ENCODE measurements at places on chromosomes 7 and 10.

DNA sequence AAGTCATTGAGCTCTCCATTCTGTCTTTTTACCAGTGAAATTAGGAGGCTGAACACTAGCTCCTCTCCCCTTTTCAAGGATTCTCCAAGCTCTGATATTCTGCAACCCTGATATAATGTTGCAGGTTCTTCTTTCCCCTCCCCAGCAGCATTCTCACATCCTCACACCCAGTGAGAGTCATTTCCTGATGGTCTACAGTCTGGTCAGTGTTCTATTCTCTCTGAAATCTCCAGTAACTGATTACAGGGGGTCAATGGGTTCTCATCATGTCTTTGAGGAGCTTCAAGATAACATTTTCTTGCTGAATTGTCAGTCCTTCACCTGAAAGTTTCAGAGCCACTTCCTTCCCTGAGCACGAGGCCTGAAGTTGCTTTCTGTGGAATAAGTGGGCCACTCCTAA lies 299.4 kb downstream of the PTEN start:
- DNase-seq, result no peak

- DNase-seq, result no peak
Measured at GRCh38 chr7:111845853-111846252, 283.6 kb upstream of the IMMP2L start.

DNA sequence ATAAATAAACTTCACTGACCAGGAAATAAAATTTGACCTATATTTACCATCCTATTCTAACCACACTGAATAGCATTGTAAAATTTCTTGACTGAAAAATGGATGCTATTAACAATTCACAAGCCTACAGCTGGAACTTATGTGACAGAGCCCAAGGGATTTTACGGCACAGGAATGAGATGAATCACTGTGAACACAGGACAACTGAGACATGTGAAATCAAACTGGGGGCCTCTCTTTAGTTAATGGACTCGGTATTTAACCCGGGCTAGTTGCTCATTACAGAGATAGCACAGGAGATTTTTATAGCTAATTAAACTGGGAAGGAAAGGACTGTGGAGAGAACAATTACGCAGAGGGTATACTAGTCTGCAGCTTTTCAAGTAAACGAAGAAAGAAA lies 100.6 kb downstream of the MICU1 start:
- no peak for DNase-seq

DNA sequence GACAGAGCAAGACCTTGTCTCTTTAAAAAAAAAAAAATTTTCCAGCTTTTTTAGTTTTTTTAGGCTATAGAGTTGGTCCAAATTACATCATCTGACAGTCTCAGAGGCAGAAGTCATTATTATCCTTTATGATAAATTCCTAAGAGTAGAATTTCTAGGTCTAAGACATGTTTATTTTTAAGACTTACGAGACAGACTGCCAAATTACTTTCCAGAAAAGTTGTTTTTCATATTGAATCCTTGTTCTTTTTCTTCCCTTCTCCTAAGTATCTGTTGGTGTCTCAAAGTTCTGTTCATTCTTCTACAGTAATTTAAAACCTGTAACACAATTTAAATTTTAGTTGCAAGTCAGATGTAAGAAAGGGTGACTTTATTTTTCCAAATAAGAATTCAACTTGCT lies 421.4 kb downstream of the GALNT17 start:
- DNase-seq, result no peak

DNA sequence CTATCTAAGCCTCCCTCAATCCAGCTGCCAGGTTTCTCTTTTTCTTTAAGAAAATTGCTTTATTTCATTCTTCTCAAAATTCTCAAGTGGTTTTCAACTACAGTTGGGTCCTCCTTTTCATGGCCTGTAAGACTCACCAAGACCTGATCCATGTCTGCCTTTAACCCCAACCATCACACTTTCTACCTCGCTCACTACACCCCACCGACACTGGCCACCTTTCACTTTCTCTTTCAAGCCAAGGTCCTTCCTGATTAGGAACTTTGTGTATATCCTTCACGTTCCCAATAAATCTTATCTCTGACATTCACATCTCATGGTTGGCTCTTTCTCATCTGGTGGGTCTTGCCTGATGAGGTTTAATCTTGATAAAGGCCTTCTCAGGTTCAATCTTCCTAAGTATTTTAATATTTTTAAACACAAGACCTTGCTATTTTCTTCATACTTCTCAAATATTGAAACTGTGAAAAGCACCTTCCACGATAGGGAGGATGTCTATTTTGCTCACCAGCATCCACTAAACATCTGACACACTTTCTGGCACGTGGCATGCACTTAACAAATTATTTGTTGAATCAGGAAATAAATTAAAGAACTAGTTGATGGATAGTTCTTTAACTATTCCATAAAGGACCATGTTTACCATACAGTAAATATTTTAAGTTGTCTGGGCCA lies 624.8 kb downstream of the GRID1 start:
- DNase-seq, result no peak

- DNase-seq, result no peak
Measured at GRCh38 chr7:1059200-1060091, 15.1 kb downstream of the GPR146 start.

DNA sequence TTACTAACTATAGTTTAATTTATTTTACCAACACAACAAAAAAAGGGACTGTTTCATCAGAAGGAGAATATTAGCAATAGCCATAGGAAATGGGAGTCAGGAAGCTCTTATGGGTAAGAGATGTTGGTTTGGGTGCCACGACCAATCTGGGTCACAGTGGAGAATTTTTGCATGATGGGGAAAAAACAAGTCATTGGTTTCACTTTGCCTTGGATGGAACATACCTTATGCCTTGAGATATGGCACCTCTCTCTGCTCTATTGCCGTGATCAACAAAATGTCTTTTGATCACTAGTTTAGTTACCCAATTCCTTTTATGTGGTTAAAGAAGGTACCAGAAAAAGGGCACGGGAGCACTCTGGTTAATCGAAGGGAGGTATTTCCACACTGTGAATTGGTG lies 48.2 kb downstream of the PNLIPRP3 start:
- DNase-seq, result no peak

DNA sequence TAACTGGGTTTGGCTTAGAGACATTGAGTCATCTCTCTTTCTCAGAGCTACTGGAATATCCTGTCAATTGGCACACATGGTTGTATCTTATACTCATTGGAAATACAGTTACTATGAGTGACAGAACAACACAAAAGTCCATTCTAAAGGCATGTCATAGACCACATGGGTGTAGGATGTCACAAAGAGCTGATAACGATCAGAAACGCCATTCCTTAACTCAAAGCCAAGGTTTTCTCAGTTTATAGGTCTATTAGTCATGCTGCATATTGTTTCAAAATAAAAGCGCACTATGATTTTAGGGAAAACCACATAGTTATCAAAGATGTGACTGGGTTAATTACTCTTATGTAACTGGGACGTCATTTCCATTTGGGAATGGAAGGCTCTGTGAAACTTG lies 147.2 kb upstream of the FAM171A1 start:
- DNase-seq, result no peak

DNA sequence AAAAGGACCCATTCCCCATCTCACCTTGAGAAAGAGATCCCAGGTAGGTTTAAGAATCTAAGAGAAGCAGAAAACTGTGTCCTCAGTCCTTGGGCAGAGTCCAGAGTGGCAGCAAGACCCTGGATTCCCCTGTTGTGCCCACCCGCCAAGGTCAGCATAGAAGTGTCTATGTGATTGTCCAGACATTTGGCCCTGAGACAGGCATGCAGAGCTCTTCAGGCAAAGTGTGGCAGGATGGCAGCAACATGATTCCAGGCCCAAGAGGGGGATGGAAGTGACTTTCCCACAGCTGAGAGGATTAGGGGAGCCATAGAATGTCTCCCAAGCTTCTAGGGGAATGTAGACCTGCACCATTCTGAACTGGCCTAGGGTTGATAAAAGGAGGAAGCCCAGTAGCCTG lies 39.1 kb upstream of the OPALIN start:
- no peak for DNase-seq

GRCh38 chr7:32335107-32335506 lies 155.1 kb downstream of the LSM5 start:
- no peak for DNase-seq

GRCh38 chr10:123494301-123494808 lies 171.8 kb upstream of the GPR26 start:
- DNase-seq, result no peak

GRCh38 chr10:7230951-7231350 lies 179.9 kb downstream of the SFMBT2 start:
- no peak for DNase-seq

- no peak for DNase-seq
Measured at GRCh38 chr10:122140941-122141623, 130.0 kb upstream of the BTBD16 start.

- DNase-seq, result no peak
Measured at GRCh38 chr7:99122762-99123161, 21.1 kb downstream of the SMURF1 start.

DNA sequence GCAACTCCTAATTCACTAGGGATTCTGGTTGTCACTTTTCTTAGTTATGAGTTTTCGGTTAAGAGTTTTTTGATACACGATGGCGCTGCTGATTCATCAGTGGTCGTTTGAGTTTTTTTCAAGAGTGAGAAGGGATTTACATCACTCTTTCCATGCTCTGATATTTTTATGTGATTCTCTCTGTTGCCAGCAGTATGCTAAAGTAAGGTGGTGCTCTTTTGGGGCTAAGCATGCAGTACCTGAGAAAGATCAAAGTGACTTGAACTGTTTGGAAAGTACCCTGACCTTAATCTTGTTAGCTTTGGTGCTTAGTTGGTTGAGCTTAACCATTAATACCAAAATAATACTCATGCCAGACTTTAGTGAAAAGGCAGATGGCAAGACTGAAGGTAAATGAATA lies 28.1 kb downstream of the STAMBPL1 start:
- no peak for DNase-seq

GRCh38 chr7:26437003-26437532 lies 145.4 kb downstream of the SNX10 start:
- no peak for DNase-seq

DNA sequence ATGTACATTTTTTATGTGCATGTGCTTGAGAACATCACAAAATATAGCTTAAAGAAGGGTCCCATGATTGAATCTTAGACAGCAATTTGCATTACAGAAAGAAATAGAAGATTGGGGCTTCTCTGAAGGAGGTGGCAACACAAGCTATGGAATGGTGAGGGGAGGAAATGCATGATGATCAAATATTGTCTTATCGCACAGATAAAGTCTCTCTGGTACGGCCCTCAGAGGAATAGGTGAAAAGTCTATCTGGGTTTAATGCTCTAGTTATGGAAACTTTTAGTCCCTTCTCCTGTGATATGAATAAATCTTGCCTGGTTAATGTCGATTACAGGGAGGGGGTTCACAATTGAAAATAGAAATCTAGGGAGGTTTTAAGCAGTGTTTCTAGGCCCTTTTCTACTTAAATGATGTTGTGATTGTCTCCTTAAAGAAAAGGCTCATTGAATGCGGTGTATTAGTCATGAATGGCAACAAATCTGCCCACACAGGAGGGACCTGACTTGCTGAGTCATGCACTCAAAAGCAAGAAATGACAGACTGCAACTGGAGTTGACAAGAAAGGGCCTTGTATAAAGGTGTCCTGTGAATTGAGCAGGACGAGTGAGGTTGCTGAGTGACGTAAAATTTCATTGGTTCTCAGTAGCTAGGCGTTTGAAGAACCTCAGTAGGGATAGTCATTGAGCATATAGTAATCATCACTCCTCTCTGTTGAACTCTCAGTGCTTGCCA lies 133.4 kb upstream of the CSTF2T start:
- DNase-seq, result no peak

- no peak for DNase-seq
Measured at GRCh38 chr7:85749696-85750453, 563.0 kb upstream of the SEMA3D start.

DNA sequence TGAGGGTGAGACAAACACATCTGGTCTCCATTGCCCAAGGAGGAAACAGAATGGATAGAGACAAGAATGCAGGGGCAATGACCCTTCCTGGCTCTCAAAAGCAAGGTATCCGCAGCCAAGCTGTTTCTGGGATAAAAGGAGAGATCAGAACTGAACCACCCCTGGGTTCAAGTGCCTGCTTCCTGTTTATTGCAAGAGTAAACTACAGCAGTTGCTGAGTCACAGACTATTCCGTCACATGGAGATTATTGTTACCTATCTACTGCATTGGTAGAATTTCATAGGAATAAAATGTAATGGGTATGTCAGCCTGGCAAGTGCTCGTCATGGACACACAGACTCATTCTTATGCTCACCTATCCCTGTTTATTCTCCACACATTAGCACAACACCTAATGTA lies 821.6 kb downstream of the GRID1 start:
- DNase-seq, result no peak

DNA sequence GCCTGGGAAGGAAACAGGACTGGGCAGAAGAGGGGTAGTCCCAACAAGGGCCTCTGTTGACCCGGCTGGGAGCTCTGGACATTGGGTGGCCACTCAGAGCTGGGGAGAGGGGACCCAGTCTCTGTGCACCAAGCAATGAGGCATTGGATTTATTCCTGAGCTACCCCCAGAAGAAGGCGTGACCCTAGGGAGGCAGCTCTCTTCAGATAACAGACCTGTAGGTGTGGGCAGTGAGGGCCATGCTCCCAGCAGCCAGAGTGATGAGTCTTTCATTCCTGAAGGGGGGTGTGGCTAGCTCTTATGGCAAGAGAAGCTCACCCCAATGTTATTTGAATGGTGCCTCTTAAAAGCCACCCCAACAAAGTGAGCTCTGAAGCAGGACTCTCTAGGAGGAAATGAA lies 20.4 kb downstream of the TEX36 start:
- no peak for DNase-seq
